ENCODE measurements at places on chromosomes 1 and 21.

GRCh38 chr1:5903680-5904079 is 88.5 kb downstream of the NPHP4 start:
- no peak for DNase-seq

DNA sequence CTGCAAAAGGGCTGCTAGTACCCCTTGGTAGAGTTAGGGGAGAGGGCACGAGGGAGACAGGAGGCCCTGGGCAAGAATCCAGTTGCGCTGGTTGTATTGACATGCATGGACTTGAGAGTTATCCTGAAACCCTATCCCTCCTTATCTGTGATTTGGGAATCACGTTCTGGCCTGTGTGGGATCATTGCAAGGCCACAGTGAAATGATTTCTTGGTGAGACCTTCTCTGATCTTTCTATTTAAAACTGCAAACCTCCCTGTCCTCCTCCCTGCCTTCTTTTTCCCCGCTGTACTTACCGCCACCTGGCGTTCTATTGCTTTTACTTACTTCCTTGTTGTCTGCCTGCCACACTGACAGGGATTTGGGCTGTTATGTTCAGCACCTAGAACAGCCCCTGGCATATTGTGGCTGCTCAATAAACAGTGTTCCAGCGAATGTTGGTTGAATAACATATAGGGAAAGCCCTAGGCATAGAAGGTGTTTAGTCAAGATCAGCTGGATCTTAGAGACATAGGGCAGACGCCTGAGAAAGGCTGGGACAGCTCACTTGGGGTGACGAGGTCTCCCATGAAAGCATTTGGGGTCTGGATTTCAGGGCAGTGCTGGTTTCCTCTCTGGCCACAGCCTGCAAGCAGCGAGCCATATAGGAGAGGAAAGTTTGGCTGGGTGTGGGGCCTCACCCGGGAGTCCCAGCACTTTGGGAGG is 25.6 kb downstream of the ALPL start:
- peak; percentile 48 for DNase-seq

- no peak for DNase-seq
Measured at GRCh38 chr21:45132841-45133573, 58.6 kb downstream of the ADARB1 start.

DNA sequence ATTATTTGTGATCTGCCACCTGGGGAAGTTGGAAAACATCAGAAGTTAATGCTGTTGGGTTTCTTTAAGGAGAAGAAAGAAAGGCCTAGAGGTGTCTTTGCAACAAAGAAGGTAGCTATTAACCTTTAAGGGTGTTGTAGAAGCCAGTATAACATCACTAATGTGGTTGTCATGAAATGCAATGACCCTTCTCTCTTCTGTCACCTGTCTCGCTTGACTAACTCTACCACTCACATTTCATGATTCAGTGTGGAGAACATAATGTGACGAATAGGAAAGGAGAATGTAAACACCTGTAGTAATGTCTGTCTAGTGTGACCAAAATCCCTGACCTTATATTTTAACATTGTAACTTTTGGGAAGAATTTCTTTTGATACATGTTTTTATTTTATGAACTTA is 211.7 kb upstream of the UBE2U start:
- DNase-seq: no peak

- no peak for DNase-seq
Measured at GRCh38 chr21:37241426-37241825, 25.7 kb downstream of the VPS26C start.

Measured in amniotic stem cell (primary cell).